Frontal cortex (tissue), 4 donors: ENCODE measurements at places on chromosomes 12 and 14.
A peak's percentile ranks its signal among the peaks of the same experiment; 100 is the strongest.

- no peak for DNase-seq
Measured at GRCh38 chr14:52154992-52155650, 86.3 kb upstream of the NID2 start.

GRCh38 chr12:93593843-93594242 lies 21.4 kb downstream of the SOCS2 start:
- no peak for DNase-seq

GRCh38 chr12:55280991-55281390 lies 15.4 kb downstream of the OR6C6 start:
- no peak for DNase-seq

- no peak for DNase-seq
Measured at GRCh38 chr12:84767079-84767478, 145.5 kb downstream of the SLC6A15 start.

- no peak for DNase-seq
Measured at GRCh38 chr12:57518920-57519795, 1.2 kb downstream of the DDIT3 start.

DNA sequence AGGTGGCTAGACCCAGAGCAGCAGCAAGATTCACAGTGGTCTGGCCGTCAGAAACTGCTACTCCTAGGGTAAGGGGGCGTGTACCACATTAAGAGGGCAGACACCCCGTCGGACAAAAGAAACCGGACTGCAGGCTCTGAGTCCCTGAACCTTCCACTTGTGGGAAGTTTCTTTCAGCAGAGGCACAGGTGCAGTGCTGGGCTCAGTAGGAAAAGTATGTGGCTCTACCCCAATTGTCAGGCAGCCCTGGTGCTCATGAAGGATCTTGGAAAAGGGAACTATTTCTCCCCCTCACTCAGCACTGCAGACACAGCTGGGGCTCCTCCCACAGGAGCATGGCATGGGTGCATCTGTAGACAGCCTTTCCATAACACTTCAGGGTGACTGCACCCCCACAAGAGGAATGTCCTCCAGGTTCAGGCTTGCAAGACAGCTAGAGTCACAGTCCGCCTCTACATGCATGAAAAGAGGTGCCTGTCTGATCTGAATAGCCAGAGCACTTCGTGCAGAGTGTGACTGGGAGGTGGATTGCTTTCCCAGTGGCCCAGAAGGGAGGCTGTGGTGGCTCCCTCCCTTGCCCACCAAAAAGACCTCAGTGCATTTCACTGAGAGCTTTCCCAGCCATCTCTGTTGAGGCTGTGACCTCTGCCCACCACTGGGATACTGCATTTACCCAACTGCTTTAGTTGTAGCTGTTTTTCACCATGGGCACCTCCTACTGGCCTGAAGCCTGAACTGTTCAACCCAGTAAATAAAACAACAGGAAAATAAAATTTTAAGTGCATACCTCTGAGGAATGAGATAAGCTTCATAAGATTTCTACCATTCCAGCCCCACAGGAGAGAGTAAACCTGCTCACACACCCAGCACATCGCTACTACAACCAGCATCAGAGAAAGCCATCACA lies 14.2 kb downstream of the CEP128 start:
- no peak for DNase-seq

DNA sequence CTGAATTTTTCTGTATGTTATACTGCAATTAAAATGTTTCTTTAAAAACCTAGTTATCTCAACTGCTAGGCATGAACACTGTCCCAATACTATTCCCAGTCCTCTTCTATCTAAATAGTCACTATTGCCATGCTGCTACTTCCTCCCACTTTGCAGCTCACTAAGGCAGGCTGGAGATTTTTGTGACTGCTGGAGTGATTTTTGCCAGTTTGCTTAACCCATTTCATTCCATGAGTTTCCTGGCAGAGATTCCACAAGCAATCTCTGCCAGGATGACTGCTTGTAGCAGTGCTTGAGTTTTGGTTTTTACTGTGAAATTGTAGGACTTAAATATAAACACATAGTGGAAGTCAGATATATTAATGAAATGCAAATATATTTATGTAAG lies 80.8 kb downstream of the BHLHE41 start:
- no peak for DNase-seq

GRCh38 chr14:23550812-23551265 lies 726 bp downstream of the ZFHX2 start:
- DNase-seq, result no peak

DNA sequence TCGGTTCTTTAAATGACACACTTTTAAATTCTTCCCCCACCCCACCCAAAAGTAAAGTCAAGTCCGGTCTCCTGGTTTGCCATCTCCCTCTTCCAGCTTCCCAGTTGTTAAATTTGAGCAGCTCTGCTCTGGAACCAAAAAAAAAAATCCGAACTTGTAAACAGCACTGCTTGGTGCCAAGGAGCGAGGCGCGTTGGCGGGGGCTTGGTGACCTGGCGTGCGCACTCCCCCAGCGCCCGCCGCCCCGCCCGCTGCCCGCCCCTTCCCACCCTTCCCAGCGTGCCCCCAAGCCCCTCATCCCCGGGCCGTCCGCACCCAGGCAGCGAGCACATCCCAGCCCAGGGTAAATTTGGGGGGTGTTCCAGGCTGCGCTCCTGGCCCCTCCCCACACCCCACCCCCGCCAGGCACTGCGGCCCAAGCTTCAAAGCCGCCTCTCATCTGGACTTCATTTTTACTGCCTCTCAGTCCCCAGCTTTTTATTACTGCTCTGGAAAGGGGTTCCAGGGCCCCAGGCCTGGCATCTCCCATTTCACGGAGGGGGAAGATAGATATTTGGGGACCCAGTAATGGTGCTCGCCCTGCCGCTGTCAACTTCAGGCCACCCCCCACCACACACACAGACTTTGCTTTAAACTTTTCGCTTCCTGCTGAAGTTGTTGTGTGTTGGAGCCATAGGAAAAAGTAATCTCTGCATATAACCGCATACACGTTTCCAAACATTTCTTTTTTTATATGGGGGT lies 11.7 kb upstream of the ITGB7 start:
- no peak for DNase-seq

DNA sequence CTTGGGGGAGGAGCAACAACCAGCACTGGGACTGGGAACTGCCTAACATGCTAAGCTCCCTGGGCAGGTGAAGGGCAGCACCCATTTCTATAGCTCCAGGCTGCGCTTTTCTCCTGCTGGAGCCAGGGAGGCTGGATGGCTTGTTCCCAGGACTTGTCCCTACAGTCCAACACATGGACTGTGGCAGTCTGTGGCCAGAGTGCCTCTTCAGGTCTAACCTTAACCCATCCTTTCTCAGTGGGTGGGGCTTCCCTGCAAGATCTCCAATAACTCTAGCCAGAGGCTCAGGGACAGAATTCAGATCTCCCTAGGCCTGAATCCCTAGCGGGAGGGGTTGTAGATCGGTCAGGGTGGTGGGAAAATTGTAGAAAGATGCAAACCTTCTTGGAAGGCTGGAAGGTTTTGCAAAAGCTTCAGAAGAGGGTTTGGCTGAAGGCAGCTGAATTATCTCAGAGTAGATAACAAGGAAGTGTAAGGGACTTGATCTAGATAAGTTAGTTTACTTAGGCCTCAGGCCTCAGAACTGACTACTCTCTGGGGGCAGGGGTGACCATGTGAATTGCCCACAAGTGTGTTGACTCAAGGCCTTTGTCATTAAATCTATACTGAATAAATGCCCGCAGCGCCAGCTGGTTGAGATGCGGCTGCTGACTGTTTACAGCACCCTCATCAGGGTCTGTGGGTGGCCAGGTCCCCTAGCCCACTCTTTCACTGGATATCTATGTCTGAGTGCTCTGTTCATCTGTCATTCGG lies 60.7 kb downstream of the SSPN start:
- no peak for DNase-seq

- DNase-seq, result no peak
Measured at GRCh38 chr14:32669391-32669790, 269.3 kb upstream of the NPAS3 start.

- DNase-seq, result peak; percentile 65
Measured at GRCh38 chr14:88189417-88190191, 133.5 kb downstream of the KCNK10 start.

DNA sequence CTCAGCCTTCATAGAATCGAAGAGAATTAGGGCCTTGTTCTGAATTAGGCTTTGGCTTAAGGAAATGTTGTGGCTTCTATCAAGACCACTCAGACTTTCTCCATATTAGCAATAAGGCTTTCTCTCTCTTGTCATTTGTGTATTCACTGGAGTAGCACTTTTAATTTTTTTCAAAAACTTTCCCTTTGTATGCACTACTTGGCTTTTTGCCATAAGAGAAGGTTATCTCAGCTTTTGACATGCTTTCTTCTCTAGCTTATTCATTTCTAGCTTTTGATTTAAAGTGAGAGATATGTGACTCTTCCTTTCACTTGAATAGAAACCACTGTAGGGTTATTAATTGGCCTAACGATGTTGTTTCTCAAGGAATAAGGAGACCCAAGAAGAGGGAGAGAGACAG lies 244.2 kb downstream of the GPHN start:
- no peak for DNase-seq

DNA sequence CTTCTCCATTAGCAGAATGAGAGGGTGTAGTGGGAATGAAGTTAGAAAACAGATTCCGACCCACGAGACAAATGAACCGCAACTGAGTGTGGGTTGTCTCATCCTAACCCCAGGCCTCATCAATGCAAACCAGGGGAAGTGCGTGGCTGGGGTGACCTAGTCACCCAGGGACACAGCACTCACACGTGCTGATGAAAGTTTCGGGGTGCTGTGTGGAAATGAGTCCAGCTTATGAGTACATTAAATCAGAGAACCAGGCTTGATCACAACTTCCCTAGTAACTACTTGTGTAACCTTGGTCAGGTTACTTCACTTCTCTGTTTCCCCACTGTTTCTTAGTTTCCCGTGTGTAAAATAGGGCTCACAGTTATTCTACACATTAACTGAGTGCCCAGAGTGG lies 95.4 kb upstream of the CDKN3 start:
- DNase-seq, result no peak

GRCh38 chr12:124684496-124684895 lies 117.1 kb upstream of the NCOR2 start:
- DNase-seq, result no peak

DNA sequence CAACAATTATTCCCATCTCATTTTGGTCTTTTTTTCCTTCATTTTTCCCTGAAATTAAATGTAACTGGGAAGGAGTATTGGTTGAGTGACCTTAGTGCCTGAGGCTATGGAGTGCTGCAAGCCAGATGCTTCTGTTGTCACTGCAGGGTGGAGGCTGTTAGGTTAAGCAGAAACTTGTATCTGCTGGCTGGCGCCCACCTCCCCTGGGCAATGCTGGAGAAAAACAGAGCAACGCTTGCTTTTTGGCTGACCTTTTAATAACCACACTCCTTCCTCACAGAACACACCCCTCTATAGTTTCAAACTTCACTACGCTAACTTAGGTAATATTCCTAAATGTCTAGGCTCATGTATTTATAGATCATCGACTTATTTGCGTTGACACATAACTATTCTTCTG lies 583.5 kb upstream of the NOVA1 start:
- no peak for DNase-seq

GRCh38 chr12:70400124-70400523 lies 34.0 kb downstream of the KCNMB4 start:
- no peak for DNase-seq

- no peak for DNase-seq
Measured at GRCh38 chr12:132624910-132625630, 6.5 kb downstream of the P2RX2 start.

- no peak for DNase-seq
Measured at GRCh38 chr12:67431411-67432020, 162.4 kb downstream of the CAND1 start.

DNA sequence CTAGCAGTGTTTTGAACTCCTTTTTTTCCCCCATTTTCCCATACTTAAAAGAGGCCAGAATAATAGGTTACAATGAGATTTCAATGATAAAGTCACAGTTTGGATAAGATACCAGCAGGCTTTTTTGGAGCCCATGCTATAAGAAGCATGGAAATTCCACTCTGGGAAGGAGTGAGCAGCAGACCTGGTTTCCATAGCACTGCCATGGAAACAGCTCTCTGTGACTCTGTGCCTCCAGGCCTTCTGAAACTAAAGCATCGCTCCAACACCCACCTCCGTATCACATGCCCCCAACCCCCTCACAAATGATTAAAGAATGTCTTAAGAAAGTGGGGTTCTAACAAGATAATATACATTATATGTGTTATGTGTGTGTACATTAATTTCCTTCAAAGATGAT lies 165.0 kb downstream of the GRIN2B start:
- DNase-seq, result no peak

GRCh38 chr12:93882763-93883162 lies 205.6 kb downstream of the CRADD start:
- no peak for DNase-seq

GRCh38 chr14:99506276-99506675 lies 25.1 kb downstream of the CCNK start:
- no peak for DNase-seq

DNA sequence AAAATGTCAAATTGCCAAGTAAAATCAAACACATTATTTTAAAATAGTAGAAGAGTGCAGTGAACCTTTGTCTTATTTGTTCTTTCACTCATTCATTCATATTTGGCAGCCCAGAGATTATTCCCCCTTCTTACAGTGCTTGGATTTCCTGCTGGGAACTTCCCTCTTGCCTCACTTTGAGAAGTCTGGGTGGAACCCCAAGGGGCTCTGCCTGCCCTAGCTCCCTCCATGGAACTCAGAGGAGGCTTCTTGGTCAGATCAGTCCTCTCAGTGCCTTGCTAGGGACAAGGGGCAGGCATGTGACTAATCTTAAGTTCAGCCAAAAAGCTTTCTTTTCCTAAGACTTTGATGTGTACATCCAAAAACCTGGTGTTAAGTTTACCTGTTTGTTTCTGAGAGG lies 84.7 kb upstream of the OVCH1 start:
- no peak for DNase-seq

DNA sequence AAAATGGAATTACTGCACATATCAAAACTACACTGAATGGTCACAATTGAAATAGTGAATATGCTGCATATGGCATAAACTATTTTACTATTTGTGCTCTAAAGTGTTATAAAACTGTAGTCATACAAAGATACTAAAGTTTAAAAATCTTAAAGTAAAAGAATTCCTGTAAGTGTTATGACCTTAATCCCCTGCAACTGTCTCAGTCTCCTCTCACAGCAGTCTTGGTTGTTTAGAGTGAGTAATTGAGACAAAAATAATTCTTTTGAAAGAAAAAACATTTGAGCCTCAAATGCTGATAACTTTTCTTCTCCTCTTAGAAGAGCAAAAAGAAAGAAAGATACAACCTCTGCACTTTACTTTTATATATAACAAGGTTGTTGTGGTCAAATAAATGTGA lies 99.9 kb downstream of the SYT1 start:
- DNase-seq, result no peak

DNA sequence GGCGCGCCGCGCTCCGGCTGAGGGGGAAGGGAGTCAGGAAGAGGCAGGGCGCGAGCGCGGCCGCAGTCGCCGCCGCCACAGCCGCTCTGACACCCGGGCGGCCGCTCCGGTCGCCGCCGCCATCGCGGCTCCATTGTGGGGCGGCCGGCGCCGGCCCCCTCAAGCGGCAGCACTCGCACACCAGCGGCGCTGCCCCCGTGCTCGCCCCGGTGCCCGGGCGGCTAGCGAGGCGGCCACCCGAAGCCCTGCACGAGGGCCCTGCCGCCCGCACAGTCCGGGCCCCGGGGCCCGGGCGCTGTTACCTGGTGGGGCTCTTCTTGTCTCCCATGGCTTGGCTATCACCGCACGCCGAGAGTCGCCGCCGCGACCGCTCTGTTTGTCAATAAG lies 202 bp downstream of the YAF2 start:
- no peak for DNase-seq

- no peak for DNase-seq
Measured at GRCh38 chr14:96260341-96260821, 4.4 kb downstream of the BDKRB1 start.

GRCh38 chr14:94439453-94440057 lies 13.0 kb downstream of the SERPINA11 start:
- DNase-seq, result no peak
